Forelimb muscle (tissue), 1 donor: ENCODE measurements at places on chromosomes 3 and 15.

GRCh38 chr15:29688506-29689286, 133.6 kb downstream of the TJP1 start:
- DNase-seq, result no peak

DNA sequence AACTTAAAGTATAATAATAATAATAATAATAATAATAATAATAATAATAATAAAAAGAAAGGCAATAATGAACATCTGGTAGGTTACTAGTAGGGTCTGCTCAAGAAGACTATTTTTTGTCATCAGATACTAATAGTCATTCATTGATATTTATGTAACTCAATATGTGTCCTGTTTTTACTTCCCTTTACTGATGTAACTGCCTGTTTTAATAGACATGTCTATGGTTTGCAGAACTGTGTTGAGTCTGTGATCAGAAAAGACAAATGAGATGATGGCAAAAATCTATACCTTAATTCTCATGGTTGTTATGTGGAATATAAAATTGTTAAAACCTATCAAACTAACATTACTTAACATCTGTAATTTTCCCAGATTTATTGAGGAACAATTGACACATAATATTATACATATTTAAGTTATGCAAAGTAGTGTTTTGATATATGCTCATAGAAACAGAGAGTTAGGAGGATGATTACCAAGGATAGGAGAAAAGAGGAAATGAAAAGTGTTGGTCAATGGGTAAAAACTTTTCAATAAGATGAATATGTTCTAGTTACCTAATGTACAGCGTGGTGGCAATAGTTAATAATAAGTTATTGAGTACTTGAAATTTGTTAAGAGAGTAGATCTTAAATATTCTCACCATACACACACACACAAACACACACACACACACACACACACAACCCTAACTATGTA, 699.4 kb downstream of the ZPLD1 start:
- no peak for DNase-seq

- no peak for DNase-seq
Observed at GRCh38 chr15:49625460-49626036, 4.7 kb downstream of the DTWD1 start.

GRCh38 chr15:55499151-55499550, 8.9 kb downstream of the DNAAF4 start:
- DNase-seq, result no peak

- no peak for DNase-seq
Observed at GRCh38 chr3:83426300-83426699, 1532.5 kb upstream of the CADM2 start.
